ENCODE measurements at places on chromosomes 2 and 18. TPM values are rescaled to one million over a fixed set of nuclear protein-coding genes. Genes with fewer than 3 reads are reported as not detected.

The FSHR gene
- not detected for total RNA-seq

The DSG1 gene
- total RNA-seq = not detected

The CHRNA1 gene
- 0.40 TPM for total RNA-seq

The KIF5C gene
- total RNA-seq = under 0.01 TPM

The SLC9A4 gene
- total RNA-seq = not detected

The GLI2 gene
- not detected for total RNA-seq

The NGEF gene
- total RNA-seq = 0.22 TPM

The SFT2D3 gene
- 2.6 TPM for total RNA-seq

The DPP10 gene
- not detected for total RNA-seq

The SPDYA gene
- 0.20 TPM for total RNA-seq

The FN1 gene
- total RNA-seq = 305 TPM

The HNMT gene
- total RNA-seq = 1.4 TPM

The CCT7 gene
- 353 TPM for total RNA-seq

The CPS1 gene
- total RNA-seq = 0.44 TPM

The PTPRN gene
- not detected for total RNA-seq

The NIF3L1 gene
- total RNA-seq = 11.1 TPM

The CD8B gene
- not detected for total RNA-seq

The FNDC4 gene
- total RNA-seq = 10.9 TPM

The BOLL gene
- not detected for total RNA-seq

The KLHL30 gene
- total RNA-seq = not detected
